ENCODE measurements at places on chromosomes 1 and 21.

DNA sequence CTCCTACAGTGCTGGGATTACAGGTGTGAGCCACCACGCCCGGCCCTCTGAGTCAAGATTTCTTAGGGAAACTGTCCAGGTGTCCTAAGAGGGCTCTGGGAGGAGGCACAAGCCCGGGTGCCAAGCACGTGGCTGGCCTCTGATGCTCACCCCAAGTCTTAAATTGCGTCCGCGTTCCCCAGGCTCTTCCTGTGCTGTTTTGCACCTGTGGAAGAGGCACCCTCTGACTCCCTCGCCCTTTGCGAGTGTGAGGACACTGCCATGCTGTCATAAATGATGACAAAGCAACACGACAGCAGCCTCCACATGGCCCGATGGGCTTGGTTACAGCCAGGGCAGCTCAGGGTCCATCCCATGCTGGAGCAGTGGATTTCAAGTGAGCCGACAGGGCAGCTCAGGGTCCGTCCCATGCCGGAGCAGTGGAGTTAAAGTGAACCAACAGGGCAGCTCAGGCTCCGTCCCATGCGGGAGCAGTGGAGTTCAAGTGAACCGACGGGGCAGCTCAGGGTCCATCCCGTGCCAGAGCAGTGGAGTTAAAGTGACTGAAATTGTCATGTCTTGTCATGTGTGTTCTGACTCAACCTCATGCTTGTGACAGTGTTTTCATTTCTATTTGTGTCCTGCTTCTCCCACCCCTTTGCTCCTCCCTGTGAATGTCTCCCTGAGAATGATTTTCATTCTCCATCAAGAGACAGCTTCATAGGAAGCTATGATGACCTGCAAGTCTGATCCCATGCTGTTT, 33.9 kb downstream of the PCNT start:
- no peak for DNase-seq

- DNase-seq = no peak
Measured at GRCh38 chr1:230303822-230304221, 122.3 kb downstream of the PGBD5 start.

GRCh38 chr1:151606384-151606783, 5.5 kb upstream of the SNX27 start:
- no peak for DNase-seq

DNA sequence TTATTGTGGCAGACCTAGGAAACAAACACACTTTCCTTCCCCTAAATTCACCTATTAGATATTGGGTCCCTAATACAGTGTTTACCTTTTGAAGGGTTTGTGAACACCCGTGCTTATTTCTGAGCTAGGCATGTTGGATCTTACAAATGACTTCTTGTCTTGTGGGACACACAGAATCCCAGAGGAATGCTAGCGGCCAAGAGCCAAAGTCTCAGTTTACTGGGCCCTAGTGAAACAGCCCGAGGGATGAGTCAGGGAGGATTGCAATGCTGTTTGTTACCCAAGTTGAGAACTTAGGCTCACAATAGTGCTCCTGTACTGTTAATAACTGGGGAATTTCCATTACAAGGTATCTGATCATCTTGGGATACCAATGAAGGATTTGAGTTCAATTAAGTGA, 100.1 kb upstream of the AKT3 start:
- DNase-seq = no peak

DNA sequence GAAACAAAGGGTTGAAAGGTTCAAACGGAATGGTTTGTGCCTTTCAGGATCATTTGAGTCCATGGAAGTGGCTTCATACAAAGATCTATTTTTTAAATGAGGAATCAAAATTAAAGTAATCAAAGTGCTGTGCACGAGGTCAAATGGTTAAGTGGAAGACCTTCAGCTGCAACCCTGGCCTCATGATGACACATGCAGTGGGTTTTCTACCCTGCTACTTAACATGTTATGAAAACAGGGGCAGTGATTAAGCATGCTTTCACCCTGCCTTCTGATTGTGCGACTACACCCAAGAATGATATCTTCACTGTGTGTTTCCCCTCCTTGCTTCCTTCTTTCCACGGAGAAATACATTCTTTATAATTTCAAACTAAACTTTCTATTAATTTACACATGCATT, 604.2 kb downstream of the LRRIQ3 start:
- DNase-seq = no peak

- no peak for DNase-seq
Measured at GRCh38 chr1:27583479-27583878, 20.5 kb downstream of the AHDC1 start.

DNA sequence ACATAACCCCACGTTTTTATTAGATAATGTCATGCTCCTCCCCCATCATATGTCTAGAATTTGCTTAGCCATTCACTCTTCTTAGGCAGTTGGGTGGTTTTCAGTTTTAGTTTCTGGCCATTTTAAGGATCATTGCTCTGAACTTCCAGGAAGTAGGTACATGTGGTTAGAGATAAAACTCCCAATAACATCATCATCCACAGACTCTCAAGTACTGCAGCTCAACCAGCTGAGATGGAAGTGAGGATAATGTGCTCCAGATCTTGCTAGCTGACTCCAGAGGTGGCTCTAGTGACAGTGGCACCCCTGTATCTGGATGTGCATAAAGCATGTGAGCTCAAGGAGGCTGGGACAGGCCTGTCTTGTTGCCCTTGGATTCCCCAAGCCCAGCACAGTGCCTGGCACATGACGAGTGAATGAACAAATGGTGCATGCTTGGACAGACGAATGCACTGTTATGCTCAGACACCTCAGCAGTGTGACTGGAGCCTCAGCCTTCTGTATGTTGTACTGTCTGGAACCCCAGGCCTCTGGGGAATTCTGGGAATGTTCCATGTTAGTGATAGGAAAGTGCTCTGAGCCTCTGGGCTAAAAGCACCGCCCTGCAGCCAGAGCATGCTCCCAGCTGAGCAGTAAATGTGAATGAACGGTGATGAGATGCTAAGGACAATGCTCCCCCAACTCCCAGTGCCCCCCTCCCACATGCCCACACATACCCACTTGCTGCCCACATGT, 16.4 kb upstream of the KCNN3 start:
- DNase-seq = no peak

- DNase-seq = no peak
Measured at GRCh38 chr1:171226747-171227370, 21.4 kb upstream of the FMO1 start.

DNA sequence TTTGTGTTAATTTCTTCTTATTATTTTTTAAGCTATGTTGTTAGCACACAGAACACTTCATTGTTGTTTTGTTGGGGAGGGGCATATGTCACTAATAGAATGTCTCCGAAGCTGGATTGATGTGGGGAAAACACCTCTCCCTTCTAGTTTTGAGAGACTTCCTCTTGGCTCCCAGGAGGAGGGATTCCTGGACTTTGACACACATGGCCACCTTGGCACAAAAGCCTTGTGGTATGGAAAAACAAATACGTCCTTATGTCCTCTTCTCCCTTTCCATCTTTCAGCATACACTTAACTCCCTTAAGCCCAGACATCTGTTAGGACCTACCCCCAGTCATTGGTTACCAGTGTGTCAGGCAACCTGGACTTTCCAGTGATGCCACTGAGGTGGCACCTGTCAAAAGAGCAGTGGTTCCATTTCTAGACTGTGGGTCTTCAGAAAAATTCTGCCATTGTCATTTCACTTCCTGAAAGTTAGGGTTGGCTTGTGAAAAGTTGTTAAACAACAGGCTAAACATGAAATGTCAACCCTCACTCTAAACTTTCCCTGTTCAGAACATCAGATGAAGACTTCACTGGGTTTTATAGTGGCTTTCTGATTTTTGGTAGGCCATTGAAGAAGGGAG, 12.5 kb upstream of the ABCB10 start:
- no peak for DNase-seq

DNA sequence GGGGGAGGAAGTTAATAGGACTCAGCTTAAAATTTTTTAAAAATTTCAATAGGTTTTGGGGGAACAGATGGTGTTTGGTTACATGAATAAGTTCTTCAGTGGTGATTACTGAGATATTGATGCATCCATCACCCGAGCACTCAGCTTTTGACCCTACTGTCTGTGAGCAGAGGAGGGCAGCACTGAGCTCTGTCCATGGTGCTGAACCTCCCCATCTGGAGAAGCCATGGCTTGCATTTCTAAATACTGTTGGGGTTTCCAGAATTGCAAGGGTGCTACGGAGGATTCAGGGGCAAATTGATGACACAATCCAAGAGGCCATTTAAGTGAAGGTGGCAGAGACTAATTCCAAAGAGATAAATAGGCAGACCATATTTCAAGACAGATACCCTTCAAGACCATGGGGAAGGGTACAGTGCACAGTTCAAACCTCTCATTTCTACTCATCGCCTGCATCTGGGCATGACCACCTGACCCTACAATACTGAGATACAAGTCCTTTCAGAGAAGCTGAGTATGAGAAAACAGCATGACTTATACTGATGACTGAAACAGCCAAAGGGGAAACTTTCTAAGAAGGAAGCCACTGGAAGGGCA, 17.2 kb downstream of the SYT2 start:
- DNase-seq = peak; percentile 50

DNA sequence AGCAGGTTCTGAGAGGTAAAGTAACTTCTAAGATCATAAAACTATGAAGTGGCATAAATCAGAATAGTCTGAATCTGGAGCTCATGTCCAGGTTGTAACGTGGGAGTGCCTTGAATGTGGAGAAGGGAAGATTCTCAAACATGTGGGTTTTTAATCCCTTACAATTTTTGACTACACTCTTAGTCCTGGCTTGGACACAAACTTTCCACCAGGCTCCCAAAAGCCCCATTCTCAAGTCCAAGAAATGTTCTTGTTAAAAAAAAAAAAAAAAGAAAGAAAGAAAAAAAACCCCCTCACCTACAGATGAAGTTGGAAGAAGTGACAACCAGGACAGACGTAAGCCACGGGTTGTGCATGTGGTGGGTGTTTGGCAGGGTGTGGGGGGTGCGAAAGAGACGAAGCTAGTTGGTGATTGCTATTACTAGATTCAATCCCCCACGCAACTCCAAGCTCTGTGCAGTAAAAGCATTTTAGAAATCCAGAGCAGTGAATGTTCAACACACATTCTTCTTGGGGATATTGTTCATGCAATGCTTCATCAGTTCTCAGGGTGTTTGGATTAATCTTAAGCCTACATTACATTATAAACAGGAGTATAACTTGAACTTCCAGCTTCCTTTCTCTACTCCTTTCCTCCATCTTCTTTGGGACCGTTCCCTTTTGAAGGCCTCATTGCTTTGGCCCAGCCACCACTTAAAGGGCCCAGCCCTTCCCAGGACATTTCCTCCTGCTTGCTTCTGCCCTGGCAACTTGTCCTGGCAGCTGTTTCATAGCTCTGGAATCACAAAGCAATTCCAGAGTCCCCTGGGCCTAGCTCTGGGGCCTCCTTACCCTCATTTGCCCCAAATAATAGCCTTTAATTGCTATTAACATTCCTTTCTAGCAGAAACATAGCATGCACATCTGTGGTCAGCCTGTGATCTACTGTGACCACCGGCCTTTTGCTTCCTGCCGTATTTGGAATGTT, 41.8 kb downstream of the PHC2 start:
- DNase-seq = no peak

DNA sequence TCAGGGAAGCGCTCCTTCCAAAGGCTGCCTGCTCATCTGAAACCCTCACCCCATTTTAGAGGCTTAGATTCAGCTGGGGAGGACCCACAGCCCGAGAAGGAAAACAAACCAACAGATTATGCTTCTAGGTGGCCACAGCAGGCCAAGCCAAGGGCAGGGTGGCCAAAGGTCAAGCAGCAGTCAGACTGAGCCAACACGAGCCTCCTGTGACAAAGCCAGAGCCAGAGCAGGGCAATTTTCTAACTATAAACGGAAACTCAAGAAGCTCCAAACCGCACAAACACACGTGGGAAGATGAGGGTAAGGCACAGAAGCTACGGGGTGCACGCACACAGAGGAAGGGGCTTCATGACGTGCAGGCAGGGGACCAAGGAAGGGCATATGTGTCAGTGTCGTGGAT, 64.1 kb downstream of the PLEKHA6 start:
- DNase-seq = no peak

DNA sequence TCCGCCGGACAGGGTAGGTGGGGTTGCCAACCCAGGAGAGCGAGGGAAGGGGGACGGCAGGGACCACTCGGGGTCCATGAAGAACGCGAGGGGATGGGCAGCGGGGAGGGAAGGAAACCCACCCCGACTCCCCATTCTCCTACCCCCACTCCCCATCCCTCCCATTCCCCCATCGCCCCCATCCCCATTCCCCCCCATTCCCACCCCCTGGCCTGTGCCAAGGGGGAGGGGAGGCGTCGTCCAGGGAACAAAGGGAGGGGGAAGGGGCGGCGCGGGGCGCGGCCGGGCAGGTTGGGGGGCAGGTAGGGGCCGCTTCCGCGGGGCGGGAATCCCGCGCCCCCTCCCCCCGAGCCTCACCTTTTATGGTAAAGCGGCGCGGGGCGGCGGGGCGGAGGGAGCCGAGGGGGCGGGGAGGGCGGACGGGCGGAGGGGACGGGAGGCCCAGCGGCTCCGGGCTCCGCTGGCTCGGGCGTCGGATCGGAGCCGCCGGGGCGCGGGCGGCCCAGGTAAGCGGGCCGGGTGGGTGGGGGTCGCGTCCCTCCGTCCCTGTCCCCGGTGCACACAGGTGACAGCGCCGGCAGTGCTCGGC, at the start of gene FBLIM1:
FBLIM1 (plus strand) TSS at position 453 of the 589 bp plus-strand sequence. CDS start 6,189 bp downstream, outside the sequence.
- no peak for DNase-seq

- DNase-seq = no peak
Measured at GRCh38 chr1:52487632-52488031, 65.3 kb downstream of the TUT4 start.

- no peak for DNase-seq
Measured at GRCh38 chr1:244296447-244296846, 155.3 kb downstream of the ADSS2 start.

DNA sequence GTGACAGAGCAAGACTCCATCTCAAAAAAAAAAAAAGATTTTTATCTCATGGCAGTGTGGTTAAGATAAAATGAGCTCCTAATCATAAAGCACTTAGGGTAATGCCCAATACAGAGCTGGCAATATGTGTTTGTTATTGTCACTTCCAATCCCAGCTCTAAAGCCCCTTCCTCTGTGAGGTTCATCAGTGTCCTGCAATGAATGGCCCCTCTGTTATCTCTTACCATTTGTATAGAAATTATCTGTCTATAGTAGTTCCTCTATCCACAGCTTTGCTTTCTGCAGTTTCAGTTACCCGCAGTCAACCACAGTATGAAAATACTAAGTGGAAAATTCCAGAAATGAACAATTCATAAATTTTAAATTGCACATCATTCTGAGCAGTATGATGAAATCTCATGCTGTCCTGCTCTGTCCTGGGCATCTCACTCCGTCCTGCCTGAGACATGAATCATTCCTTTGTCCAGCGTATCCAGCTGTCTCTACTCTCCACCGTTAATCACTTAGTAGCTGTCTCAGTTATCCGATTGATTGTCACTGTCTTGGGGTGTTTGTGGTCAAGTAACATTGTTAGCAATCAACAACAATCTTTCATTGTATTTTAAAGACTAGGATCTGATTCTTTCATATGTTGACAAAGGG, 50.2 kb upstream of the DNAH14 start:
- DNase-seq = no peak

- no peak for DNase-seq
Measured at GRCh38 chr1:29673228-29673500, 436.8 kb downstream of the PTPRU start.

- no peak for DNase-seq
Measured at GRCh38 chr1:214404571-214405213, 123.7 kb downstream of the SMYD2 start.

GRCh38 chr1:3125546-3126368, 56.8 kb downstream of the PRDM16 start:
- DNase-seq = no peak

- DNase-seq = no peak
Measured at GRCh38 chr1:109785446-109786111, 21.9 kb upstream of the EPS8L3 start.

GRCh38 chr1:109116286-109116685, 2.4 kb downstream of the ELAPOR1 start:
- no peak for DNase-seq

GRCh38 chr1:106603616-106604015, 452.9 kb upstream of the PRMT6 start:
- DNase-seq = no peak
